NB4 (cell line): ENCODE measurements at places on chromosomes 3 and 15.

DNA sequence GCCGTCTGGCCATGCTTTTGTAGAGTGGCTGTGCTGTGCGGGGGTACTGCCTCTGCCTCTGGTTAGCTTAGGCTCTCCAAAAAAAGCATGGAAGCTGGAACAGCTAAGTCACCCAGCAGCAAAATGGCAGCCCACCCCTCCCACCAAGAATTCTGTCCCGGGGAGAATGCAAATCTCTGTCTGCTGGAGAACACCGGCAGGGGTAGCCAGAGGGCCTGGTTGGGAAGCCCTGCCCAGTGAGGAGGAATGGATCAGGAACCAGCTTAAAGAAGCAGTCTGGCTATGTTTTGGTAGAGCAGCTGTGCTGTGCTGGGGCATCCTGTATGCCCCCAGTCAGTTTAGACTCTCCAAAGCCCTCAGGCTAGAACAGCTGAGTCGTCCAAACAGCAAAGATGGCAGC lies 56.2 kb upstream of the PTPRG start:
- DNase-seq, result no peak

GRCh38 chr15:99925661-99926461 lies 192.6 kb upstream of the LYSMD4 start:
- peak; percentile 31 for DNase-seq

DNA sequence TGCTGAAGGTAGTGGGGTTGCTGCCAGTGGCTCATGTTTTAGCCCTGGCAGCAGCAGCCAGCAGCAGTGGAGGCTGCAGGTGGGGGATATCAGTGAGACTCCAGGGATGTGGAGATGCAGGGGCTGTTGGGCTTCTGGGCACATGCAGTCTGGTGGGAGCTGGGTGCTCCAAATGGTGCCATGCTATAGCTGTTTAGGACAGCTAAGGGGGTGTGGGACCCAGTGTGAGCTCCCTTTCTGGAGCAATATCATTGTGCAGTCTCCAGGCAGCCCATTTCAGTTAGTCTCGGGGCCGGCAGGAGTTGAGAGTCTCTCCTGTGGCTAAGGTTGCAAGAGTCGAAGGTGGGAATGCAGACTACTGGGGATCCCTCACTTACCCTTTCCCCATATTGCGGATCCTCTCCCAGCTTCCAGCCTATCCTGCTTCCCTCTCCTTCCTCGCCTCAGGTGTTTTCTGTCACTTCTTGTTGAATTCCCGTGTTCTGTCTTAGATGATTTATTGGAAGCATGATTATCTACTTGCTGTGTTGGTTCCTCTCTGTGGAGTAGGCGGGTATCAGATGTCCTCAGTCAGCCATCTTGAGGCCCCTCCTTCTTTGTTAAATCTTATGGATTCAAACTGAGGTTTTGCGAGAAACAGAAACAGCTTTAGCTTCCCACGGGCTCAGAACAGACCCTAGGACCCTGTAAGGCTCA lies 112.0 kb downstream of the FAM43A start:
- DNase-seq, result no peak

DNA sequence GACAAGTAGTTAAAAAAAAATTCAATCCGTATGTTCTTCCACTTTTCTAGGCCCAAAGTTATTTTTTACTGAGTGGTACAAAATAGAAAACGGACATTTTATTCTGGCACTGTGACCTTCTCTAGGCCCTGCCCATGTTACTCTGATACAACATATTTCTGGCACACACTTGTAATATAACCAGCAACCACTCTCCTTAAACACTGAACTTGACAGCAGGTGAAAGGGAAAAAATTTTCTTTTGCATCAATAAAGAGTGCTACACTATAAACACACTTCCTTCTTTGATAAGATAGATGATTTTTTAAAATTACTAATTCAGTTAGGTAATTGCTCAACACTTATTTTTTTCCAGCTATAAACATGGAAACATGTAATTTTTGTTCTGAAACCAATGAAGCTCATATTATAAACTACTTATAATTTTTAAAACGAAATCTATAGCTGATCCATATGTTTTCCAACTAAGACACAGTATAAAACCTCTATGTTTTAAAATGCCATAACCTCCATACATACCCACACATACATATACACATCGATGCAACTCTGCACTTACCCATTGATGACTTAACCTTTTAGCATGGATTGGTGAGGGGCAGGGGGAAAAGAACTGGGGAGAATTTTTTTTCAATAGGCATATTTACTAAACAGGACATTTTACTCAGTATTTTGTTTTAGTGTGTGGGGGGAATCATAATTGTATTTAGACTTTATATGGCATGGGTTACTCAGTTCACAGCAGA lies 5.3 kb upstream of the CTNNB1 start:
- no peak for DNase-seq

GRCh38 chr3:48429960-48430707 lies at the start of gene PLXNB1:
Gene PLXNB1, minus strand, starts transcription at chr3:48430086. Its CDS starts 5,475 bp downstream, at chr3:48424611.
- DNase-seq, result peak; percentile 84

GRCh38 chr3:42192334-42193200 lies 73.4 kb downstream of the CCK start:
- DNase-seq, result peak; percentile 76

- no peak for DNase-seq
These were observed 6.9 kb downstream of the MUC20 start for GRCh38 chr3:195727606-195728195.

GRCh38 chr15:87896936-87897335 lies 359.6 kb downstream of the NTRK3 start:
- no peak for DNase-seq

- no peak for DNase-seq
These were observed 241.2 kb downstream of the PYDC2 start for GRCh38 chr3:191702121-191702520.

- no peak for DNase-seq
These were observed 29.7 kb upstream of the KLF13 start for GRCh38 chr15:31296646-31297574.

GRCh38 chr15:34481370-34481769 lies 43.8 kb upstream of the GOLGA8A start:
- no peak for DNase-seq

GRCh38 chr3:178393146-178393545 lies 143.1 kb upstream of the KCNMB2 start:
- DNase-seq, result no peak

DNA sequence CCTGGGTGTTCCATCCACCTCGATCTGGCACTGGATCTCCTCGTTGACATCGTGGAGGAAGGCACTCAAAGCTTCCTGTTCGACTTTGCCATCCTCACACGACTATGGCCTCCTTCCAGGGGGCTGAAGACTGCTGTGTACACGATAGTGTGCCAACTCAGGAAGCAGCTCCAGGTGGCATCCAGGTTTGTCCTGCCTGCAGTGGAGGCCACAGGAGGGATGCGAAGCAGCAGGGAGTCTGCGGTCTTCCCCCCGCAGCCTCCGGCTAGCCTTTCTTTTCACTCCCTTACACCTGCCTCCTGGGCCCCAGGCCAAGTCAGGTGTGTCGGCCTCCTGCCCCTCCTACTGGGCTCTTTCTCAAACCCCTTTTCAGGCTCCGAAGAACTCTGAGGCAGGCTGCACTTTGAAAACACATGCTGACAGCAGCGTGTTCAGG lies 32.2 kb downstream of the SYNM start:
- no peak for DNase-seq

GRCh38 chr15:75663931-75664421 lies 16.3 kb downstream of the SNX33 start:
- DNase-seq, result no peak

GRCh38 chr3:28575746-28576613 lies 227.4 kb upstream of the AZI2 start:
- DNase-seq, result no peak

DNA sequence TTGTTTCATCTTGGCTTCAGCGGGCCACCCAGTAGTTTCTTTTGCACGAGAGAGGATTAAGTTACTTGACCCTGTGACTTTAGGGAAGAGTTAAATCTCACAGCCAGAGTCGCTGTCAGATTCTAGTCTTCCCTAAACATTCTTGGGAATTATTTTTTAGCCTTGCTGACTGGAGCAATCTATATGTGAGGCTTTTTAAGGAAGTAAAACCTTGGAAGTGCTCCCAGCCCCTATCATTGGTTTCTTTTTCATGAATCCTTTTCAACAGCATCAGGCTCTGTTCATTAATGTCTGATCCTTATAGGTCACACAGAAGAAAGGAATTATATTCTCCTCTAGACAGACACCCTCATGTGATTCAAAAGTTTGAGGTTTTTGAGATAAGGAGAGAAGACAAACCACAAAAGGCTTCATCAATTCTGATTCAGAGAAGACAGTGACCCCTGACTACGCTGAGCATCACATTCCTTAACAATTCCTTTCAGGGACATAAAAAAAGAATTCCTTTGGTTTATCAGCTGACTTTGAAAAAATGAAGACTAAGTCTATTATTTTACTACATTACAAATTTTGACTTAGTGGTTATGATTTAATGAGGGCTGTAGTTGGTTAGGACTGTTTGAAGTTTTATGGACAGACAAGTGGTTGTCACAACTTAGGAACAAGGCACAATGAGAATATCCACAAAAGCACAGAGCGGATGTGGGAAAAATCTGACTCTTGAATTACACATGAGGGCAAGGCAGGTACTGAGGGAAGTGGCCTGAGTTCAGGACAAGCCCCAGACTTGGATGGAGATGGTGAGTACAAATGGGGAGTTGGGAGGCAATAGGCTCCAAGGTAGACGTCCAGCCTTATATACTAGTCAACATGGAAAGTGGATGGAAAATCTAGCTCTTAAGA lies 171.1 kb upstream of the STT3B start:
- DNase-seq, result no peak

- DNase-seq, result no peak
These were observed 404.6 kb downstream of the WDR72 start for GRCh38 chr15:53354874-53355273.

DNA sequence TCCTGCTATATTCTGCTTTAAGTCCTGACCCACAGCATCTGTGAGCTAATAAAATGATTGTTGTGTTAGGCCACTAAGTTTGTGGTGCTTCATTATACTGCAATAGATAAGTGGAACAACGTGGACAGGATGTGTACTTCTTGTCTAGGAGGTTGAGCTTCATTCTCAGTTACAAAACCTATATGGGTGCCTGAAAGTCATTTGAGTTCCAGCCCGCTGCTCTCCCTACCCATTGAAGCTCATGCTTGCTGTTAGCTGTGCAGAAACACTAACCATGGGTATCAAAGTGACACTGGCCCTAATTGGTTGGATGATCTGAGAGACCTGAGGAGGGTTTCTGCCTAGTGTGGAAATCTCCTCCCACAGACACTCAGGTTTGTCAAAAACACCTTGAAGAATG lies 357.2 kb downstream of the PDCD6IP start:
- no peak for DNase-seq

DNA sequence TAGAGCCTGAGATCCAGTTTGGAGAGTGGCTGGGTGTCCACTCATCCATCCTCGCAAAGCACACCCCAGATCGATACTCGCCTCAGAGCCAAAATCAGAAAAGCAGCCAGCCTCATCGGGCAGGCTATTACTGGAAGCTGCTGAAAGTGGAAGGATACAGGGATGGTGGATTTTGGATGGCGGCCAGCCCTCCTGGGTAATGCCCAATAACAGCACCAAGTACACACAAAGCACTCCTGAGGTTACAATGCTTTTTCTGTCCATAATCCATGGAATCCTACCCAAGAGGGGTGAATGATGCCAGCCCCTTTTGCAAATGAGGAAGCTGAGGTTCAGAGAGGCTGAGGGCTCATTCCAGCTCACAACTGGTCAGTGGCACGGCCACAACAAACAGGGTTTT lies 93.1 kb upstream of the SLC6A11 start:
- no peak for DNase-seq

DNA sequence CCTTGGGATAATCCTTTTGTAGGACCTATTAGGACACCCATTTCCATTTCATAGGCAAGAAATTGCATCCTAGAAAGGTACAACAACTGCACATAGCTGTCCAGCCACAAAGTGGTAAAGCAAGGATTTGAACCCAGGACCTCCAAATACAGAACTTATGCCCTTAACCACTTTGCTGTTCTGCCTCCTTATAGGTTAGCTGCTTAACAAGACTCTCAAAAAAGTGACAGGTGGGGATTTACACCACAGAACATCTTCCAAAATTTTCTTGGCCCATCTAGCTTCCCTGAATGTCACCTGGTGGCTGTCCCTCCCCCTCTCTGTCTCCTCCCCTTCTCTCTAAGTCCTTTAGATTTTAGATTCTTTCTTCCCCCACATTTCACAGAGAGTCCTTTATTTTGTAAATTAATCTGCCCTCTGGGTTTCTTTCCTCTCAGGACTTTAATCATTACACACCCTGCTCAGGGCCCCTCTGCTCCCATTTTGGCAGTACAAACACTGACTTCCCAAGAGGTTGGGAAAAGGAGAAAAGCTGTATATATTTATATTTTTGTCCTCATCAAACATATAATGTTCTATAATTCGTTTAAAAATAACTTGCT lies 120.6 kb downstream of the CPNE4 start:
- no peak for DNase-seq

GRCh38 chr15:89299896-89300295 lies 34.7 kb downstream of the POLG start:
- DNase-seq, result no peak

DNA sequence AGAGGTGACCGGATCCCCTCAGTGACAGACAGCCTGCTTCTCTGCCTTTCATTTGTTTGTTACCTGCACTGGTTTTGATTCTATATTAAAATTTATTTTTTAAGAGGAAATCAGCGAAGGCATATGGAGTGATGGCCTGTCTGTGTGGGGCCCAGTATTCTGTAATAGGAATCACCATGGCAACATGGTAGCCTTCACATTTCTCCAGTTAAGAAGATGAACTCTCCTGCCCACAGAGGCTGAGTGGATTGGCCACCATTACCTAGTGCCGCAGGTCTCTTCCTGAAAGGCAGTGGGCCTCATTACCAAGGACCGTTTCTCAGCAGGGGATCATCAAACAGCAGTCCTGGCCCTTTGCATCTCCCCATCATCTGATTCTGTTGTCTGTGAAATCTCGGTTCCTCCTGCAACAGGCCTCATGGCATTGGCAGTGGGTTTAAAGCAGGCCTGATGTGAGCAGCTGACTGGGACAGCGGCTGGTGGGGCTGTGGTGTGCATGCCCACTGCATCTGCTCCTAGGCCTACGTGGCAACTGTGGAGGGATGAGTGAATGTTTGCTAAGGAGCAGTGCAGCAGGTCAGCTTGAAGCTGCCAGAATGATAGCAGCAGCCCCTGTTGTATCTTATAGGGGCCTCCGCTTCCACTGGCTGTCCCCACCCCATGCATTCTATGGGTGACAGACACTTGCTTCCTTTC lies 114.5 kb downstream of the CHCHD6 start:
- no peak for DNase-seq

- DNase-seq, result peak; percentile 56
These were observed 24.8 kb downstream of the LINGO1 start for GRCh38 chr15:77607894-77608261.

GRCh38 chr3:183539811-183540210 lies 15.7 kb downstream of the KLHL6 start:
- peak; percentile 52 for DNase-seq
